HepG2 (cell line): ENCODE measurements at places on chromosomes 1 and 21.

DNA sequence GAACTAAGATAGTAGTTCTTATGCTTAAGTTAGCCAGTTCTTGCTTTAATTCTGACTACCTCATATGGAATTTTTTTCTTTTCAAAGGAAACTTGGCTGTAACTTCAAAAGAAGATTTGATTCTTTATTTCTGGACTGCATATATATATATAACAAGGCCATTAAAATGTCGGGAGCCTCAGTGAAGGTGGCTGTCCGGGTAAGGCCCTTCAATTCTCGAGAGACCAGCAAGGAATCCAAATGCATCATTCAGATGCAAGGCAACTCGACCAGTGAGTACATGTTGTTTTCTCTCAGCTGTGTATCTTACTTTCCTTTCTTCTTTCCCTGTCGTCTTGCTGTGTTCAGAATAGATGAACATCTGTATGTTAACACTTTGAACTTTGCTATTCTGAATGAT lies 21.8 kb downstream of the KIF1B start:
- DNase-seq: no peak

DNA sequence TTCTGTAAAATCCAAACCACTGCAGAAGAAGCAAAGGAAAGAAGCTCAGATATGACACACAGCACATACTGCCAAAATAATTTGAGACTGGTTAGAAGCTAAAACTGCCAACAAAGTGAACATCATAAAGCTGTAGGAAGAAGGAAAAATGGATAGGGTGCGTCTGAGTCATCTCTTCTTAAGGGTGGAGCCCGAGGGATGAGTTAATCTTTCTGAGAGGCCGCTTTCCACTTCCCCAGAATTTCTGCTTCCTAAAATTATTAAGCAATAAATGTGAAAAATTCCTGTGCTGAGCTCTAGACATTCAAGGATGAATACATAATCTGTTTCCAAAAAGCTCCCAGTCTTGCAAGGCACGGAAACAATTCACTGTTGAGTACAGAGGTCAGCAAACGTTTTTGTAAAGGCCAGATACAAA lies 20.1 kb downstream of the PPT1 start:
- DNase-seq: no peak

- no peak for DNase-seq
Observed at GRCh38 chr21:41763398-41763931, 3.4 kb downstream of the RIPK4 start.

GRCh38 chr1:193105821-193106177 lies 585 bp upstream of the GLRX2 start:
- DNase-seq: no peak

- DNase-seq: no peak
Observed at GRCh38 chr1:233470741-233471499, 143.0 kb upstream of the KCNK1 start.

GRCh38 chr1:33169290-33170055 lies 12.4 kb downstream of the TRIM62 start:
- DNase-seq: no peak

- DNase-seq: peak; percentile 99
Observed at GRCh38 chr1:183699616-183700160, 46.6 kb upstream of the APOBEC4 start.

DNA sequence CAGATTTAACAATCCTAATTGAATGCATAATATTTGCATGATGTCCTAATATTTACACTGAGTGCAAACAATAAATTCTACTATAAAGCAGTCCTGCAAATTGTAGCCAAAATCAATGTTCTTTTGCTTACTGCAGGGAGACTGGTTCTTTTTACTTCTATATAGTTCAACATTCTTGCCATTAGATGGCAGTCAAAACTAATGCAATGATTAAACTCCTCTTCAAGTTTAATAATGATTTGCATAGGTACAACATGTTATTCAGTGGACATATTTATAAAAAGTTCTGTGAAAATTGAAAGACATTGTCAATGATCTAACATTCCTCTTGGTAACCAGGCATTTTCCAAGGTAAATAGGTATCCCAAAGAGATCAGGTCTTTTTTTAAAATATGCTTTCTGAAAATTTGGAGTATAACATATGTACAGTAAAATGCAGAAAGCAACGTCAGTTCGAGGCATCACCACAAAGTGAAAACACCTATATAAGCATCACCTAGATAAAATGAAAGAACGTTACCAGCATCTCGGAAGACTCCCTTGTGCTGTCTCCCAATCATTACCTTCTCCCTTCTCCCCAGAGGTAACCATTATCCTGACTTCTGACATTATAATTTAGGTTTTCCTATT lies 9.8 kb upstream of the FNBP1L start:
- peak; percentile 49 for DNase-seq

GRCh38 chr21:41367945-41368734 lies 6.3 kb downstream of the MX2 start:
- DNase-seq: no peak

- DNase-seq: no peak
Observed at GRCh38 chr1:44717156-44717555, 13.8 kb downstream of the RNU5D-1 start.

DNA sequence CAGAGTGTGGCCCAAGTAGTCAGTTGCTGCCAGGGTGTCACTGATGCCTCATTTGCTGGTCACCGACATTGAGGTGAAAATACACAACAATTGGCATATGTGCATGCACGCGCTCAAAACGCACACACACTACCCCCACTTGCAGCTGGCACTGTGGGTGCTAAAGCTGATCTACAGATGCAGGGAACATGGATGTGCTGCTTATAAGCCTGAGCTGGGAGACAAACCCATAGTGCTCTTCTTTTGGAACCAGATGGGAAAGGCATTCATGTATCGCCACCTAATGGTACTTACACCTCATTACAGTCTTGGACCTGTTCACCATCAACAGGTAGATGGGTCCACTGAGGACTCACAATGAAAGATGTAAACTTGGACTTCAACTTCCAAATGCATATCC lies 70.3 kb upstream of the CAMK1G start:
- peak; percentile 24 for DNase-seq

GRCh38 chr1:211761400-211761799 lies 69.2 kb downstream of the LPGAT1 start:
- DNase-seq: no peak

DNA sequence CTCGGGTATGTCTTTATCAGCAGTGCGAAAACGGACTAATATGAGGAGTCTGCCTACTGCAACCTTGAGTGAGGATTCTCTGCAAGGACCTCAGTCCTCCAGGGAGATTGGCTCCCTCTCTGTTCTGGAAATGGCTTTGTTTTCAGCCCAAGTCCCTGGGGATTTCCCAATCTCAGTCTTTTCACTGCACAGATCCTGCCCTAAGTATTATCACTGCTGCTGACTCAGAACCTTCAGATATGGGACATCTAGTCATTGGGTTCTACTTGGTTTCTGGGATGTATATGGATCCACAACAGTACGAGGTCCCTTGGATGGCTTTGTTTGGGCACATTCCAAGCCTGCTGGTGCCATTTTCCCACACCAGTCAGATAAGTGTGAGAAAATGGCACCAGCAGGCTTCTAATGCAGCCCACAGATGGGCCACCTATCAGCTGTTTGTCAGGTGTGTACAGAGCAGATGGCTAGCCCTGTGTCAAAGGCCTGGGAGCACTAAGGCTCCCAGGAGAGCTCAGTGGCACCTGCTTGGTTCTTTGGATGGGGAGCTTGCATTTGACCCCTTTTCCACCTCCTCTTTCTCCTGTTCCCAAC lies 27.4 kb downstream of the ELF3 start:
- DNase-seq: no peak

- no peak for DNase-seq
Observed at GRCh38 chr1:201261771-201262547, 21.3 kb upstream of the PKP1 start.

GRCh38 chr1:246969621-246970020 lies 37.9 kb upstream of the AHCTF1 start:
- no peak for DNase-seq

- DNase-seq: no peak
Observed at GRCh38 chr21:44952116-44952928, 12.5 kb downstream of the SLX9 start.

GRCh38 chr1:95547005-95547404 lies 313.0 kb downstream of the RWDD3 start:
- DNase-seq: no peak

DNA sequence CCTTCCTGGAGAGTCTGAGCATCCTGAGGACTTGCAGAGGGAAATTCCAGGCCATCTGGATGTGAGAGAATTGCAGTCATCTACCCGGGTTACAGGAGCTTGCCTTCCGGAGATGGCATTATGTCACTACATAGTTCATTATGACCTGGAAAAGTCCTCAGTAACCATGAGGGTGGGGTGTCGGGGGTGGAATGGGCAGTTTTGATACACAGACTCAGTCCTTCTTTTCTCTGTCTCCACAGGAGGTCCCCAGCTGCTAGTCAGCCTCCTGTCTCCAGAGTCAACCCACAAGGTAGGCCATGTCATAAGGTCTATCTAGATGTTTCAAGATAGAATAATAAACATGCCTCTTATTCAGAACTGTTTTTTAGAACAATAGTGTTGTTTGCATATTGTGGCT lies 268.2 kb upstream of the SGIP1 start:
- DNase-seq: no peak

- no peak for DNase-seq
Observed at GRCh38 chr1:44591381-44591780, 82.9 kb downstream of the TMEM53 start.

- DNase-seq: no peak
Observed at GRCh38 chr1:94825936-94826335, 5.8 kb downstream of the SLC44A3 start.

DNA sequence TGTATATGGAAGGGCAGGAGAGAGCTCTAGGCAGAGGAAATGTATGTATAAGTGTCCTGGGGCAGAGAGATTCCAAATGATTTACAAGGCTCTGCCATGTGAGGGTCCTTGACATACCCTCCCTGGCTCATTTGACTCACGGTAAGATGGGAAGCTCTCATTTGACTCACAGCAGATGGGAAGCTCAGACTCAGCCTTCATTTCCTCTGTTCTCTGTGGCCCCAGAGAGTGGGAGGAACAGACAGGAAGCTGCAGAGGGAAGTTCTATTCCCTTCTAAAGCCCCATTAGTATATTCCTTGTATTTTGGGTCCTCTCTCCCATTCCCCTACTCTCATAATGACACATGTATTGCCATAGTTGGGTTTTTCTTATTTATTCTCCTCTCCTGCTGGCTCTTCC lies 44.9 kb downstream of the FOXD2 start:
- DNase-seq: no peak

GRCh38 chr1:67939186-67939743 lies 106.0 kb upstream of the GNG12 start:
- no peak for DNase-seq

- no peak for DNase-seq
Observed at GRCh38 chr1:38151399-38151798, 104.8 kb upstream of the POU3F1 start.

DNA sequence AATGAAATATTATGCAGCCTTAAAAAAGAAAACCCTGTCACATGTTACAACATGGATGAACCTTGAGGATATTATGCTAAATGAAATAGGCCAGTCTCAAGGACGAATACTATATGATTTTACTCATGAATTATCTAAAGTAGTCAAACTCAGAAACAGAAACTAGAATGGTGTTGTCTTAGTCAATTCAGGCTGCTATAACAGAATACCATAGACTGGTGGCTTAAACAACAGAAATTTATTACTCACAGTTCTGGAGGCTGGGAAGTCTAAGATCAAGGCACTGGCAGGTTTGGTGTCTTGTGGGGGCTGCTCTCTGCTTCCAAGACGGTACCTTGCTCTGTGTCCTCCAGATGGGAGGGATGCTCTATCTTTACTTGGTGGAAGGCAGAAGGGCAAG lies 113.8 kb upstream of the DNAH14 start:
- no peak for DNase-seq

GRCh38 chr1:216095400-216095799 lies 327.8 kb downstream of the USH2A start:
- no peak for DNase-seq

DNA sequence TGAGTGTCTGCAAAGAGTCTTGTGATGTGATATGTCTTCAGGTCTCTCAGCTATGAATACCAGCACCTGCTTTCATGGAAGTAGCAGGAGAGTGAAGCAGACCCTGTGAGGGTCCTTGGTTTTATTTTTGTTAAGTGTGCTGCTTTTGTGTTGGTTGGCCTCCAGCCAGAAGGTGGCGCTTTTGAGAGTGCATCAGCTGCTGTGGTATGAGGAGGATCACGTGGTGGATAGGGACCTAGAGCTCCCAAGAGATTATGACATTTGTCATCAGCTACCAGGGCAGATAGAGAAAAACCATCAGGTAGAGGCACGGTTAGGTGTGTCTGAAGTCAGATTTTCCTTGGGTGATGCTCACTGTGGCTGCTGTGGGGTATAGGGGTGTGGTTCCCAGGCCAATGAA lies 1232.1 kb downstream of the MRPL39 start:
- DNase-seq: no peak

- no peak for DNase-seq
Observed at GRCh38 chr1:10530756-10531495, 56.2 kb downstream of the PEX14 start.

- DNase-seq: peak; percentile 87
Observed at GRCh38 chr1:42165511-42166210, 1.1 kb upstream of the GUCA2A start.

GRCh38 chr1:19443326-19443725 lies 42.0 kb downstream of the CAPZB start:
- DNase-seq: no peak
